GOT3 (cell line): ENCODE measurements at places on chromosomes 16 and 17.

DNA sequence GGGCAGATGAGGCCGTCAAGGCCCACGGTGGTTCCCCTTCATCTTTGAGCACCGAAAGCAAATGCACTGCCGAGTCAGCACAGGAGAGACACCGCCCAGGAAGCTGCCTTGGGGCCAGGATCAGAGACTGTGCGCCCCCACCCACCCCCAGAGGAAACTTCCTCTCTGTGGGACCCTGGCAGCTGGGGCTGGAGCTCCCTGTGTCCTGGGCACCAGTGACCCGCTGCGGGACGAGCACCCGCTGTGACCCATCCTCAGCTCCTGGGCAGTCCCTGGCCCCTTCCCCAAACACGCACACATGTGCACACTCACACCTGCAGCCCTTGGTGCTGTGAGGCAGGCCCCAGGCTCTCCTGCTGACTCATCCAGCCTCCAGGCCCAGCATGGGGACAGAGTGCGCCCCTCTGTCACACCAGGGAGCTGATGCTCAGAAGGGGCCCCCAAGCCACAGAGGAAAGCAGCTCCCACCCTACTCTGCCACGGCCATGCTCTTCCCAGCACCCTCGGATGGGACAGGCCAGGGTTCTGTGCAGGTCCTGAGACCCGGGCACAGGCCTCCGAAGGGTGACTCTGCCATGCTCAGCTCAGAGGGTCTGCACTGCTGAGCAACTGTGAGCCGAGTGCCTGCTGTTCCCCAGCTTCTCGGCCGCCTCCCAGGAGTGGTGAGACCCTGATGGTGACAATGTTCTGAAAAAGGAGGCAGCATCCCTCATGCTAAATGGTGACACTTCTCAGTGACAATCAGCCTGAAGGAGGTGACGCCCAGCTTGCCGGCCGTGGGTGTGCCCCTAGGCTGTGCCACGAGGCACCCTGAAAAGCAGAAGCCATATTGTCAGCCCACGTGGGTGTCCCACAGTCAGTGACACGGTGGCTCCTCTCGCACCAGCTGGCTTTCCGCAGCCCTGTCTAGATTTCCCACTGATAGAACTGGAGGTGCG lies 3.6 kb downstream of the PIEZO1 start:
- no peak for DNase-seq

DNA sequence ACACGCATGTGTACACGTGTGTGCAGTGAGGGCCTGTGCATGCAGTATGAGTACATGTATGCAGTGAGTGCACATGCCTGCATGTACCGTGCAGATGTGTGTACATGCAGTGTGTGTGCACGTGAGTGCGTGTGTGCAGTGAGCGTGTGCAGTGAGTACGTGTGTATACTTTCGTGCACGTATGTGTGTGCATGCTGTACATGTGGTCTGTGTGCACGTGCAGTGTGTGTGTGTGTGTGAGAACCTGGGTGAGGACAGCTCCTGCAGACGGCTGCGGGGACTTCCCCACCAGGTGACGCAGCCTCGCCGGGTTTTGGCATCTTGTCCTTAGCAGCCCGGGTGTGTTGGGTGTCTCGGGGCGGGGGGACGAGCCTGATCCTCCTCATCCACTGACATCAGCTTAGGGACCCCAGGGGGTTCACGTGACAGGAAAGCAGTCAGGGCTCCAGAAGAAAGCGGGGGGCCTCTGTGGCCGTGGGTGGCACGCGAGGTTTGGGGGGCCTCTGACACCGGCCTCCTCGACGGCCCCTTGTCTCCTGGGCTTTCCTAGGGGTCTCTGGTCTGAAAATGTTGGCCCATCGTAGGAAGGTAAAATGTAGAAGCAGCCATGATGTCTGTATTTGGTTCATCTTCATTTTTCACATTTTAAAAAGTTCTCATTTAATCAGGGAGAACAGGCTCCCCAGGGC lies 119.6 kb upstream of the ZNF750 start:
- no peak for DNase-seq

GRCh38 chr16:78804058-78804735 lies 704.7 kb downstream of the WWOX start:
- DNase-seq, result no peak

DNA sequence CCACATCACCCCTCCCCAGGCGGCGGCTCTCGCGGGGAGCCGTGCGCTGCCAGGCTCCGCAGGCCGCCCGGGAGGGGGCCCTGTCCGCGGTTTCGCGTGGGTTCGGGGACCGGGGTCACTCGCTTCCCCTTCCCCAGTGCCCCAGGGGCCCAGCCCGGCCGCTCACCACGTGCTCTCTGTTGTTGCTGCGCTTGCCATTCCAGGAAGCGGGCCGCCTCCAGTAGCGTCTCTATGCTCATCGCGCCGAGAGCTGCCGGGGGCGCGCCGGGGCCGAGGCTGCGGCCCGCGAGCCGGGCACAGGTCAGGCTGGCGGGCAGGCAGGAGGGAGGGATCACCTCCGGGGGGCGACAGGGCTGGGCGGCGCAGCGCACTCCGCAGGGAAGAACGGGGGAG lies 390 bp downstream of the MNT start:
- DNase-seq, result no peak

DNA sequence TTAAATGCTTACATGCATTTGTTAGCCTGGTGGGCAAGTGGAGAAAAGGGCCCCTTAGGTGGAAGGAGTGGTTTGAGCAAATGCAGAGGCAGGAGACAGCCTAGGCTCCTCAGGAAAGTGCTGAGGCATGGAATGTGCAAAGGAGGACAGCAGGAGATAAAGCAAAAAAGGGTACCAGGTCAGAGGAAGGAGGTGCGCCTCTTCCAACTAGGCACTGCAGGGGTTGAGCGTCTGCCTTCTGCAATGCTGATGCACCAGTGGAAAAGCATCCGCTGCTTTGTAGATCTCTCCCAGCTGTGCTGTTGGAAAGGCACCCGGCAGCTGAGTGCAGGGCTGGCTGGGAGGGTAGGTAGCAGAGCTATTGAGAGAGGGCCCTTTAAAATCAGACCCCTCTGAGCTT lies 287.0 kb upstream of the XYLT1 start:
- DNase-seq, result no peak

DNA sequence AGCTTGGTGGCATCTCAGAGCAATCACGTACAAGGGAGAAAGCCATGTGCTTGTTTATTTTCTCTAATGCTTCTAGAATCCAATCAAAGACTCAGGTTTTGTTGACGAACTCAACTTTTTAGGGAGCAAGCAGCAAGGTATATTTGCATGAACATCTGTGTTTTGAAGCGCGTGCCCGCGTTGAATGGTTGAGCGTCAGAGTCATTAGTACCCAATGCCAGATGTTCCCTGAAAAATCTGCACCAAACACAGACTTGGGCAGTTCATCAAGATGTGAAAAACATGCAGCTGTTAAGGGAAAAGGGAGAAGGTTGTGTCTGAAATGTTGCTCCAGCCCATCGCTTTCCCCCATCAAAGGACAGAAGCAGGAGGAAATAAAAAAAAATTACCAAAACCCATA lies 170.4 kb downstream of the SNX29 start:
- no peak for DNase-seq

DNA sequence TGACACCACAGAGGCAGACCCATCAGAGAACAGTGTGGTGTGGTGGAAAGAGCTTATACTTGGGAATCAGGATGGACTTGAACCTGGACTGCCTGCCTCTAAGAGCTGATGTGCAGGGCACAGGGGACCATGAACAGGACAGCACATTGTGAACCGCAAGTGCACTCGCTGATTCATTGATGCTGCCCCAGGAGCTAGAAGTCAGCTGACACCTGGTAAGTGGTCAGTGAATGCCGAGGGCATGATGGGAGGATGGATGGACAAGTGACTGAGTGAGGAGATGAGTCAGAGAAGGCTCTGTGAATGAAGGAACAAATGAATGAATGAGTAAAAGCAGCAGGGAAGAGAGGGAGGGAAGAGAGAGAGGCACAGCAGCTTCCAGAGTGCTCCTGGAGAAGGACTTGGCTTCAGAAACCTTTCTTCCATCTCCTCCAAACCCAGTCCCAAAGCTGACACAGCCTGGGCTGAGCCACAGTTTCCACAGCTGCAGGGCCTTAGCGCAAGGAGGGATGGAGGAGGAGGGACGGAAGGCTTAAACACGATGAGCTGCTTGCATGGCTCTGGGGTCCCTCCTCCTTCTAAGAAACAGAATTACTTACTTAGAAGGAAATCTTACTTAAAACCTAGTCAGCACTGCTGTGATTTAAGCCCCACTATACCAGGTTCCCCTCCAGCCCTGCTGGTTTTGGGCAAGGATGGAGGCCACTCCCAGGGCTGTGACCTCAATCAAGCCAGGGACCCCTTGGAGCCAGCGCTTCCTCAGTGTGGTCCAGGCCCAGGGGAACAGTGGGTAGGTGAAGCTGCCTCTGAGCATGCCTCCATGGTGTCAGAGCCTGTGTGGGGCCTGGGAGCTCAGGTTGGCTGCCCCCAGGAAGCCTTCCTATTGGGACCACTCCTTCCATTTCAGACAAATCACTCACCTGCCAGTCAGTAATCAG lies 184.6 kb downstream of the TMEM132E start:
- DNase-seq, result no peak

DNA sequence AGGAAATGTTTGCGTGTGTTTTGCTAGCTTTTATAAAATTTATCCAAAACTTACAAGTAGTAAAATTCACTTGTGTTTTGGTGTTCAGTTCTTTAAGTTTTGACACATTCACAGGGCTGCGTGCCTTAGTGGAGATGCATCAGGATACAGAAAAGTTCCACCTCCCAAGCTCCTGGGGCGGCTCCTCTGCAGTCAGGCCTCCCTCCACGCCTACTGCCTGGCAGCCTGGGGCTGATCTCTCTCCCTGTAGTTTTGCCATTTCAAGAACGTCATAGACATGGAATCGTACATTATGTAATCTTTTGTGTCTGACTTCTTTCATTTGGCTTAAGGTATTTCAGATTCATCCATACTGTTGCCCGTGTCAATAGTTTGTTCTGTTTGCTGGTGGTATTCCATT lies 27.2 kb upstream of the IRF8 start:
- no peak for DNase-seq

- DNase-seq, result no peak
Measured at GRCh38 chr17:31058976-31059375, 35.8 kb upstream of the NF1 start.

DNA sequence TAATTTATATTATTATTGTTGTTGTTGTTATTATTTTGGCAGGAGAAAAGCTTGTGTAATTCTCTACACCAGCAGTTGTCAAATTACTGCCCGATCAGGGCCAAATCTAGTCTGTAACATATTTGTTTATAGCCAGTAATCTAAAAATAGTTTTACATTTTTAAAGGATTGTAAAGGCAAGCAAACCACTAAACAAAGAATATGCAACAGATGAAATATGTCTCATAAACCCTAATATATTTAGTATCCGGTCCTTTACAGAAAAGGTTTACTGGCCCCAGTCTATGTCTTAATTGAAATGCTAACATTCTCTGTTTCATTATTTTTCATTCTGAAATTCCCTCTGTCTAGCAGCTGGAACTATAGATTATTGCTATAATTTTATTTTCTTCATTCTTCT lies 709.5 kb downstream of the KCNJ2 start:
- DNase-seq, result no peak

DNA sequence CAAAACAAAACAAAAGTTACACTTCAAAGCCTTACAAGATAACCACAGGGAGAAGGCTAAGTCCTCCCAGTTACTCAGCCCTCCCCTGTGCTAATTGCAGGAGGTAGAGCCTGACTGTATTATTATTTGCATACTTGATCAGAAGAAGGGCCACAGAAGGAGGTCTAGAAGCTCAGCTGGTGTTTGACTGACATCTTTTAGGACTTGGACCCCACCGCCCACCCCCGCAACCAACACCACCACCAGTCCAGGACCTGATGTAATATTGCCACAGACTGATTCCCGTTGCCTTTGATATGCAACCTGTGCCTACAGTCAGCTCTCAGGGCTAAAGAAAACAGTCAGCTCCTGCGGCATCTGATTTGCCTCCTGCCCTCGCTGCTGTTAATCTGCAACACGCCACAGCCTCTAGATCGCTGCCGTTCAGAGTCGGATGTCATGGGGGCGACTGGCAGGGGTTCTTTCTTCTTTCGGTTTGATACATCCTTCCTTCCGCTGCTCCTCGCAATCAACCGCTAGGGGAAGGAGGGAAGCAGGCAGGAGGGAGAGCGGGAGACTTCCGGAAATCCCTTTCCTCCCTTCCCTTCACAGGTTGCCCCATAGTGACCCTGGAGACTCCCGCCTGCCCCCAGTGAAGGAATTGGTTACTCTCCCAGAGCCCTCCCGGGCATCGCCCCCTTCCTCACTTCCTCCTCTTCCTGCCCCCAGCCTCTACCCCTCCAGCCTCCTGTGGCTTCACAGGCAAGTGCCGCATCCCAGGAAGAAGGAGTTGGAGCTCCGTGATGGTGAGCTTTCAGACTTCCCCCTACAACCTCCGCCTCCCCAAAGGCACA lies 90.5 kb upstream of the SOX9 start:
- no peak for DNase-seq

GRCh38 chr16:89320782-89321501 lies 103.4 kb downstream of the ZNF778 start:
- DNase-seq, result no peak

GRCh38 chr16:27712251-27712711 lies 162.3 kb downstream of the KATNIP start:
- no peak for DNase-seq

DNA sequence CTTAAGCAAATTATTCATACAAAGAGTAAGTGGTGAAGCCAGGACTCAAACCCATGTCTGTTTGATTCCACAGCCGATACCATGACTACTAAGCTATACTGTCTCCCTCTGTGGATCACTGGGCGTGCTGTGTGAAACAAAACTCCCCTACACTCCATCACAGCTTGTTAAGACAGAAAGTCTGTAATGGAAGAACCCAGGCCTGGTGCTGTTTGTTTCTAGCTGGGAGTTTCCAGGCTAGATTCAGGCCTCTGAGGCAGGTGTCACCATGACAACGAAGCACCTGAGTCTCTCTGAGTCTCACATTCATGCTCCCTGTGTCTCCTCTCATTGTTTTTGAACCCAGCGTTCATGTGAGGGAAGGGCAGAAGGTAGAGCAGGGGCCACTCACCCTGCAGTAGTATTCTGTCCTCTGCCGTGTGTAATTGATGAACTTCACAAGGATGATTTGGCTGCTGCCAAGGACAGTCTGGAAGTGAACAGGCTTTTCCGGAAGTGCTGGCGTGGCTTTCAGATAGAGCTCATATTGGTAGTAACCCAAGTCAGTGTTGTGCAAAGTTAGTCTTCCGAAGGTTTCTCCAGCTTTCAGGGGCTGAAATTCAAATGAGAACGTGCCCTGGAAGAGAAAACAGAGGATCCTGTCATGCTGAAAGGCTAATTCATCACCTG lies 8.6 kb upstream of the VAC14 start:
- no peak for DNase-seq

DNA sequence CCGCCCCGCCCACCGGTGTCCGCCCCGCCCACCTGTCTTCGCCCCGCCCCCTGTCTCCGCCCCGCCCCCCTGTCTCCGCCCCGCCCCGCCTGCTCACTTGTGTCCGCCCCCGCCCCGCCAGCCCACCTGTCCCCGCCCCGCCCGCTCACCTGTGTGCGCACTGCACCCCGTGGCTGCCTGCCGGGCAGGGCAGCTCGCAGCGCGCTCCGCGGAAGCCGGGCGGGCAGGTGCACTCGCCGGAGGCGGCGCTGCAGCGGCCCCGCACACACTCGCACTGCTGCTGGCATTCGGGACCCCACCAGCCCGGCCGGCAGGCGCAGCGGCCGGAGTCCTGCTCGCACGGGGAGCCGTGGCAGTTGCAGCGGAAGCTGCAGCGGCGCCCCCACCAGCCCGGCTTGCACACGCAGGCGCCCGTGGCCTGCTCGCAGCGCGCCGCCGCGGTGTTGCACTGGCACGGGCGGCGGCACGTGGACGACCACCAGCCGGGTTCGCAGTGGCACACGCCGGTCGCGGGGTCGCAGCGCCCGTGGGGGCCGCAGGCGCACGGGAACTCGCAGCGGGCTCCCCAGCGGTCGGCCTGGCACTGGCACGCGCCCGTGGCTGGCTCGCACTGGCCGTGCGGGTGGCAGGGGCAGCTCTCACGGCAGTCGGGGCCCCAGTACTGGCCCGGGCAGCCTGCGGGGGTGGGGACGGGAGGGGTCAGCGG lies 2.1 kb downstream of the SCARF1 start:
- no peak for DNase-seq
